ENCODE measurements at places on chromosomes 4 and X.

GRCh38 chrX:120205816-120206753, 44.5 kb upstream of the ZBTB33 start:
- DNase-seq, result no peak

DNA sequence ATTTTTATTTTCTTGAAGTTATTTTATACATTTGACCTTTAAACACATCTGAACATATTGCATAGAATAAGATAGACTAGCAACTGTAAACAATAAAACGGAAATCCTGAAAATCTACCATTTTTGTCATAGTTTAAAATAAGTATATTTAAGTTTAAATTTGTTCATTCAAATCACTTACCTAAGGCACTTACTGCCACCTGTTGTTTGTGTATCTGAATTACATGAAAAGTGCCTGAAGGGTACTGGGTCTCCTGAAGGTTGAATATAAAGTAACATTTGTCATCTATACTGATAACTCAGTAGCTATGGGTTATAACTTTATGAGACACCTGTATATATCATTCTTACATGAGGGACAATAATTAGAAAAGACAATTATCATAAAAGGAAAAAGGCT, 38.6 kb downstream of the TRPC5 start:
- no peak for DNase-seq

- DNase-seq, result no peak
Measured at GRCh38 chrX:107721318-107721717, 54.3 kb downstream of the TSC22D3 start.

DNA sequence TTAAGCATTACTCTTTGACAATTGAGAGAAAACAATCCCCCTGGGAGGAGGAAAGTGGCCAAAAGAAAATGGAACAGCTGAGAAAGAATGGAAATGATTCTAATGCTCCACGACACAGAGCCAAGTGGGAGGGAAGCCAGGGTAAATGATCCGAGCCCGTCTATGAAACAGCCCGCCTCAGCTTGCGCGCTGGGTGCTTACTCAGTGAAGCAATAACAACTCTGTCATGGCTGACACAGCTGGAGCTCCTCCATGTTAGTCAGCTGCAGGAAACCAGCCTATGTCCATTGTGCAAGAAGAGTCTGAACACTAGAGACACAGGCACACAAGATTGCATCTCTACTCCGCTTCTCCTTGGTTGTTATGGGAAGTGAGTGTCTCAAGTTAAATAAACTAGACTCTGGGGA, 19.3 kb downstream of the NOA1 start:
- DNase-seq, result peak; percentile 84

GRCh38 chrX:106612393-106612763, 600 bp downstream of the RADX start:
- DNase-seq, result no peak

GRCh38 chr4:1728061-1728980, 7.0 kb downstream of the TACC3 start:
- DNase-seq, result no peak

DNA sequence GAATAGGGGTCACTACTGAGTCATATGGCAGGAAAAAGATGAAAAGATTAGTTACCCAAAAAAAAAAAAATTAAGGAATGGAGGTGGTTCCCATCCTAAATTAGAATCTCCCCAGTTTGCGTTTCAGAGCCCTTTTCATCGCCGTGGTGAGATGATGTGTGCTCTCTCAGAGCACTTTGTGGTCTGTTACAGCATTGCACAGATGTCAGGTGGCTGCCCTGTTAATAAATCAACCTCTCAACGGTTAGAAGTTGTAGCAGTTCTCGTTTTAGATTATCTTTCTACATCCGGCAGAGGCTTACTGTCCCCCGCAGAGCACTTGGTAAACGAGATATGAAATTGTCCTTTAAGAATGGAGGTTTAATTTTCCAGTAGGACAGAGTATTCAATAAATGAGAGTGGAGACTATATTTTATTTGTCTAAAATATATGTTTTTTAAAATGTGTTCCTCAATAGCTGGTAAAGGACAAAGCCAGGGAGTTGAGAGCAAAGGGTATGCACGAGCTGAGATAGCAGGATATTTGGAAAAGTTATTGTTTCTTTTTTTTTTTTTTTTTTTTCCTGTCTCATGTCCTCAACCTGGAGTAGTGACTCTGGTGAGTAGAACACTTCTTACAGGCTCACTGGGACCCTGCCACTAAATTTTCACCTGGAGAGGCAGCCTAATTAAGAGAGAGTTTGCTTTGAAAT, 26.9 kb downstream of the AFF1 start:
- peak; percentile 49 for DNase-seq

DNA sequence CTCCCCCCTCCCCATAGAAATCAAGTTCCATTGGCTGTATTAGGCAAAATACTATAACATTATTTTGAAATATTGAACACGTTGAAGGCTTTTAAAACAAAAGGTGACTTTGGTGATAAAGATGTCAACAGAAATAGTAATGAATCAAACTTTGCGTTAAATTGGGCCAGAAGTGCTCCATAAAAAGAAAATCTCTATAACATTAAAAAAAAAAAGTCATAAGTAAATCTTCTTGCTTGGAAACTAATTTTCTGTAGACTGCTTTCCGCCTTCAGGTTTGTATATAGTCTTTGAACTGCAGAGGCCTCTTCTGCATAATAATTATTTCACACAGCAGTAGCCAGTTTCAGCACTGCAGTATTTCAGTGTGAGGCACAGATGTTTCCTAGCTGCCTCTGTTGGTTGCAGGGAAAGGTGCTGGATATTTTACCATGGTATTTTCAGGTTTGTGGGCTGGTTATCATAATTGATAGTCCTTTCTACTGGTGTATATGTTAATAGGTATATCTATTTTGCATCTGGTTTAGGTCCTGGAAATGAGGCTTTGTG, 158.9 kb downstream of the KDM6A start:
- no peak for DNase-seq
